ENCODE measurements at places on chromosomes 6 and 20.

GRCh38 chr6:55874316-55874715 lies 1.1 kb downstream of the BMP5 start:
- no peak for DNase-seq

- peak; percentile 33 for DNase-seq
These were observed 414.0 kb downstream of the GJA1 start for GRCh38 chr6:121849477-121849876.

DNA sequence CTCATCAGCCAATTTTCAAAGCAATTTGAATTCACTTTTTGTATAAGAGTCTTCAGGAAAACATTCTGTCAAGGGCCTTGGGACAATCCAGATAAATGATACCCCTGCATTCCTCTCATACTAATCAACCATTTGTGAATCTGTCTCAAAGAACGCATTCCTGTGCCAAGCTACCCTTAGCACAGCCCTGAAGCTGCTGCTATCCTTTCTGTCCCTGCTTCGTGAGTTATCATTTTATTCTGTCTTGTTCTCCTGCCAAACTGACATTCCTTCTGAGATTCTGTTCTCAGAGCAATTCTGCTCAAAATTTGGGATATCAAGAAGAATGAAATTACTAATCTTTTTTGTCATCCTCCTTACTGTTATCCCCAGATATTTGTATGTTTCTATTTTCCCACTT lies 213.9 kb upstream of the STXBP5 start:
- DNase-seq = no peak

GRCh38 chr6:141963543-141964295 lies 169.0 kb upstream of the GJE1 start:
- no peak for DNase-seq

GRCh38 chr6:28207510-28208110 lies 17.5 kb upstream of the ZSCAN9 start:
- DNase-seq = peak; percentile 34

DNA sequence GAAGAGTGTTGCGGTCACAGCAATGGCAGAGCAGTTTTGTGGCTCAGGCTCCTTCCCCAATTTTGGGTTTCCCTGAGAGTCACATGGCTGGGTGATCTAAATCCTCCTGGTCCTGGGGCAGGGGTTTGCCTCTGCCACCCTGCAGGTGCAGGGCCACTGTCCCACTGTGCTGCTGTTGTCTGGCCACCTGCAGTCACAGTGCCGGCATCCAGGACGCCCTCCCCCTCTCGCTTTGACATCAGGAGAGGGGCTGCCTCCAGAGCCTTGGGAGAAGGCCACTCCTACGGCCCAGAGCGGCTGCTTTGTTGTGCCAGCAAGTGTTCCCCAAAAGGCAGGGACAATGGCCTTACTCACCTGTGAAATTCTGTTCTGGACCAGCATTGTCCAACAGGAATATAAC lies 449.0 kb downstream of the QKI start:
- no peak for DNase-seq

DNA sequence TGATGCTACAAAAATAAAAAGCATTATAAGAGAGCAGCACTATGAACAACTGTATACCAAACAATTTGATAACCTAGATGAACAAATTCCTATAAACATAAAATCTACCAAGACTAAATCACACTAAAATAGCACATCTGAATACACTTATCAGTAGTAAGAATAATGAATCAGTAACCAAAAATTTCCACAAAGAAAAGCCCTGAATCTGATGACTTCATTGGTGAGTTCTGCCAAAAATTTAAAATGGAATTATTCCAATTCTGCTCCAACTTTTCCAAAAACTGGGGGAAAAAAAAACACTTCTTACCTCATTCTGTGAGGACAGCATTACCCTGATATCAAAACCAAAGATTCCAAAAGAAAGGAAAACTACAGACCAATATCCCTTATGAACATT lies 206.2 kb downstream of the WDR27 start:
- no peak for DNase-seq

GRCh38 chr6:20205722-20206161 lies 6.5 kb downstream of the MBOAT1 start:
- DNase-seq = no peak

GRCh38 chr6:112370946-112371345 lies 23.8 kb downstream of the RFPL4B start:
- no peak for DNase-seq

DNA sequence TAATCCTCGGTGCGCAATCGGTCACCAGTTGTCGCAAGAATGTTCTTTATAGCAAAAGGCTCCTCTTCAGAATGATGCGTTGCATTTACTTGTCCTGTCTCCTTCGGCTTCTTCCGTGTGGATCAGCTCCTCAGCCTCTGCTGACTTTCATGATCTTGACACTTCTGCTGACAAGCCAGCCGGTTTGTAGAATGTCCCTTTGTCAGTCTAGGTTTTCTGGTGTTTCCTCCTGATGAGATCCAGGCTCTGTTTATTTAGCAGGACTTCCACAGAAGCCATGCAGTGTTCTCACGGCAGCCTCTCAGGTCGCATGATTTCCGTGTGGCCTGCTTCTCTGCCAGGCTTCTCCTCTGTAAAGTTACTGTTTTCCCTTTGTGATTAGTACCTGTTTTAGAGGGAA lies 66.9 kb downstream of the STX11 start:
- DNase-seq = no peak

GRCh38 chr6:41446907-41447545 lies 99.2 kb upstream of the FOXP4 start:
- DNase-seq = no peak

GRCh38 chr6:160962835-160963623 lies 28.5 kb upstream of the MAP3K4 start:
- no peak for DNase-seq

All from activated naive CD8-positive, alpha-beta T cell treated with anti-CD3 and anti-CD28 coated beads for 36 hours (primary cell).